ENCODE measurements at places on chromosomes 5 and 9.

DNA sequence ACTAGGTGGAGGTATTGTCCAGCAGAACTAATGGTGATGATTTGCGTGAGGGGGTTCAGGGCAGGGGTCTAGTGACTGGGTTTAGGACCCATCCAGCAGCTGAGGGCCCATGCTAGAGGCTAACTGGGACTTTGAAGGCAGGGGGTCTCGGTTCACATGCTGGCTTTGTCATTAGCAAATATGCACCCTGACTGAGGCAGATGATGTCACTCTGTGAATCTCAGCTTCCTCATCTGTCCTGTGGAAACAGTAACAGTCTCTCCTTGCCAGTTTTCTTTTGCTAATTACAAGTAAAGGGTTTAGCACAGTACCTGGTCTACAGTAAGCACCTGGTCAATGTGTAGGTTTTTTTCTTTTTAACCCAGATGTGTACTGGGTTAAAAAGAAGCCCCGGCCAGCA, 5.2 kb downstream of the SH2D3C start:
- DNase-seq = no peak

DNA sequence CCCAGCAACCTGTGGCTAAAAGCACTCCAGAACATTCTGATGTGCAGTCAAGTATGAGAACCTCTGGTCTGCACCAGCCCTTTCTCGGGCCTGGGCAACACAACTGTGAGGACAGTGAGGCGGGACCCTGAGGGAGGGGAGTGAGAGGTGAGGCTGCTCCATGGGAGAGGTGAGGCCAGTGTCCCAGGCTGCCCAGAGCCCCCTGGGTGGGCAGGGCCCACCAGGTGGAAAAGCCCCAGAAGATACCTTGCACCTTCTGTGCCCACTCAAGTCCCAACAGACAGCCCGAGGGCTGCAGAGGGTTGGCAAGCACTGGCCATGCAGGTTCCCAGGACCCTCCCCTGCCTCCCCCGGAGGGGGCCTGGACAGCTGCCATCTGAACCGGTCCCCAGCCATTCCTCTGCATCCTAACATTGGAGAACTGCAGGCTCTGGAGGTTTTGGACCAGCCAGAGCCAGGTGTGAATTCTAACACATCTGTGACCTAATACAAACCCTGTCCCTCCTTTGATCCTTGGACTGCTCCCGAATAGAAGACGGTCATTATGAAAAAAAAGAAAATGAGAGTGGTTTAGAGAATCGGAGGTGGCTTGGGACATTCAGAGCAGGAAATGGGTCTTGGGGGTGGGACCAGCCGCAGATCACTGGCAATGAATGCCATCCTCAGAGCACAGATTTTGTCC, 57.0 kb downstream of the DUSP1 start:
- DNase-seq = no peak

GRCh38 chr9:8232726-8233125, 433.1 kb upstream of the DMAC1 start:
- DNase-seq = no peak

GRCh38 chr5:4374866-4375265, 765.3 kb upstream of the ADAMTS16 start:
- DNase-seq = no peak

GRCh38 chr9:135174981-135175380, 87.5 kb downstream of the OLFM1 start:
- no peak for DNase-seq

DNA sequence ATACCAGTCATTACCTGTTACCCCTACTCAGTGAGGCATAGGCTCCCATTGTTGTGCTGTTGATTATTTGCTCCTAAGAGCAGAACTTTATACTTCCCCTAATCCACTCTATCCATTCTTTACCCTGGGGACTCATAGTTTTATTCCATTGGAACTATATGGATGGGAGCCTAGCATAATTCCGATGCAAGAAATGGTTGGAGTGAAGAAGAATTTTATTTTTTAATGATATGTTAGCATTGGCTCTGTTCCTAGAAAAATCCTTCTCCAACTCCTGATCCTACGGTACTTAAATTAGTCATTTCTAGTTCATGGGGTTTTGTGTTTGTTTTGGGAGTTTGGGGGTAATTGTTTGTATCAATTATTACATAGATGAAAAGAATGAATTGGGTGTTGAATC, 191.5 kb downstream of the GOLPH3 start:
- DNase-seq = no peak

Measured in T1000 (cell line).